Activated naive CD4-positive, alpha-beta T cell treated with anti-CD3 and anti-CD28 coated beads for 36 hours (primary cell): ENCODE measurements at places on chromosomes 12 and 14.

DNA sequence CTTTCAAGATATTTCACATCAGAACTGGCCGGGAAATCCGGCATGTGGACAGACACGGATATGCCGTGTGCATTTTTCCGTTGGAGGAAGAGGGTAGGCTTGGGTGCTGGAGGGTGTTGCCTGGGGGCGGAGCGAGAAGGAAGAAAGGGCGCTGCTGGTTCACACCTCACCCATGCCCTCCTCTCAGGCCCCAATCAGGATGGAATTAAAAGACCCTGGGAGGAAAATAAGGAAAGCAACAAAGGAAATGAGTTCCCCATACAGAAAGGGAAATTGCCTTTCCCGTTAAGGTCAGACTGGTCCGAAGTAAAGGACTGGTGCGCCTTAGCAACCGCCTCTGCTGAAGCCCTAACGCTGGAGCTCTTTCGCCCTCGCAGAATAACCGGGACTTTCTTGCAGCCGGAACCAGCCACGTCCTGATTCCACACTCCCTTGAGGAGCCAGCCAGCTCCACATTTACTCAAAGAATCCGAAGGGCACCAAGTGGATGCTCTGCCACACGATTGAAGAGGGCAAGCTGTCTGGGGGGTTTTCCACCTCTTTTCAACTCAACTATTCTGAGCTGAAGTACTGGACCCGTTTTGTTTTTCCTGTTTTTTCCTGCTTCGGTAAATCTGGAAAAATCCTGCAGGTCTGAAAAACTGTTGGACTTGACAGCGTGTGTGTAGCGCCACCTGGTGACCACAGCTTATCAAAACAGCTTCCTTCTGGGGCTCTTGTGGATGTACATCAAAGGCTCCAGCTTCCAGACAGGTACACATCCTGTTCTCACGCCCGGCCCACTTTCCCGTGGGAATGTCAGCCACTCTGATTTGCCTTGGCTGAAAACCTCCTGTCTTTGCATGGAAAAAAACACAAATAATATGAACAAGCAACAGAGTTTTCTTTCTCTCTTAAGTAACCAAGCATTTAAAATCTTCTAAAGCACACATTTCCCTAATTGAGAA, 37.6 kb upstream of the BCL2L14 start:
- peak; percentile 86 for DNase-seq

- no peak for DNase-seq
Measured at GRCh38 chr12:97536353-97536752, 73.7 kb downstream of the RMST start.

- DNase-seq = no peak
Measured at GRCh38 chr12:30026621-30027234, 243.0 kb upstream of the TMTC1 start.

DNA sequence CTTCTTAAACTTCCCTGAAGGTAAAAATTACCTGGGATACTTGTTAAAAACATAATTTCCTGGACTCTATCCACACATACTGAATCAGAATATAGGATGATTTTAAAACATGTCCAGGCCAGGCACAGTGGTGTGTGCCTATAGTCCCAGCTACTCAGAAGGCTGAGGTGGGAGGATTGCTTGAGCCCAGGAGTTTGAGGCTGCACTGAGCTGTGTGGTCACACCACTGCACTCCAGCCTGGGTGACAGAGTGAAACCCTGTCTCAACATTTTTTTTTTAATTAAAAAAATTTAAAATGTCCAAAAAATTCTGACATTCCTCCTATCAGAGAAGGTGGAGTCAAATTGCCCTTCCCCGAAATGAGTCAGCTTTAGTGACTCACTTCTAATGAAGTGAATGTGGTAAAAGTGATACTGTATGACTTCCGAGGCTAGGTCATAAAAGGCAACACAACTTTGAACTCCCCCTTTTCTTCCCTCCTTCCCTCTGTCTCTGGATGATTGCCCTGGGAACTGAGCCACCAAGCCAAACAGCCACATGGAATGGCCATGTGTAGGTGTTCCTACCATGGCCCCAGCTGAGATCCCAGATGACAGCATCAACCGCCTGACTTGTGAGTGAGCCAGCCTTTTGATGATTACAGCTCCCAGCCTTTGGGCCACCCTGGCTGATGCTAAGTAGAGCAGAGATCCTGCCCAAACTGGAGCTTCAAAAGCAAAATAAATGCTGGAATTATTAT, 36.3 kb downstream of the LIMA1 start:
- peak; percentile 56 for DNase-seq

DNA sequence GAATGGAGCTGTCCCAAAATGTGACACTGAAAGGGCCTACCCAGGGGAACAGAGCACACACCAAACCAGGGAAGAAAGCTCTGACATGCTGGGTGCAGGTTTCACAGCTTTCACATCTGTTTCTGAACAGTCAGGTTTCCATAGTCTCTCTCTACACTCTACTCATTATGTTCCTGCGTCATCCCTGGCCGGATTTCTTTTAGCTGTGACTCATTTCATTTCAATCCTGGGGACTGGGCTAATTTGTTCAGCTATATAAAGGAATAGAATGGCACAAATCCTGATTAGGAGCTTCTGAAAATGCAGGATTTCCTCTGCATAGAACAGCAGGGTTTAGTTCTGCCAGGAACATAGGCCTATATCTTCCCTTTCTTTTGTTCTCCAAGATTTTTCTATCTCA, 649.8 kb downstream of the RPS29 start:
- no peak for DNase-seq

GRCh38 chr12:28963554-28963953, 185.5 kb upstream of the FAR2 start:
- no peak for DNase-seq

GRCh38 chr12:57063991-57064685, 14.2 kb upstream of the MYO1A start:
- DNase-seq = peak; percentile 81

GRCh38 chr12:126772171-126772864, 1494.7 kb upstream of the TMEM132C start:
- peak; percentile 37 for DNase-seq

DNA sequence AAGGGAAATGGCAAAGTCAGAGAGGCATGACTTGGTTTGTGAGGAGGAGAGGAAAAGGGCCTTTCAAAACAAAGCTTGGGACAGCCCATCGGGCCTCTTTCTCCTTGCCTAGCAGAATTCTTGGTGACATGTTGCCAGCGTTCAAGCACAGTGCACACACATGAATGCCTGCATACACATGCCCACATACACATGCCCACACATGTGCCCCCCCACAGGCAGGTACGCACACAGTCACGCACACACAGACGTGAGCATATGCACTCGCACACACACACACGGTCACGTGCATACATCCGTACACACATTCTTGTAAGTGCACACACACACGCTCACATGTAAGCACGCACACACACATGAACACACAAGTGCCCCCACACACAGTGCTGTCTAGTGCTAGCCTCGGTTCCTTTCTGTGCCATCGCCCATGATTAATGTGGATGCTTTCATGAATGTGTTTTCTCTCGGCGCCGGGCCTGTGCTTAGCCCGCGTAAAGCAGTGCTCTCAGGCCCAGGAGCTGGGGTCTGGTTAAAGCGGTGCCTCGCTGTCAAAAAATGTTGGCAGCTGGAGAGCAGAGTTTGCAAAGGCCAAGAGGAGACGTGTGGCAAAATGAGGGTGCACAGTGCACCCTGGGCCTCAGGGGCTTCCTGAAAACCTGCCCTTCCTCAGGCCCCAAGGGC, 328.8 kb upstream of the DIO3 start:
- DNase-seq = no peak

GRCh38 chr12:50990147-50990727, 35.9 kb downstream of the SLC11A2 start:
- DNase-seq = no peak

GRCh38 chr12:101488469-101488868, 13.3 kb downstream of the SPIC start:
- no peak for DNase-seq

- DNase-seq = no peak
Measured at GRCh38 chr14:84209031-84209430, 1320.9 kb upstream of the FLRT2 start.

GRCh38 chr12:56461235-56462159, 6.9 kb upstream of the SPRYD4 start:
- DNase-seq = no peak

DNA sequence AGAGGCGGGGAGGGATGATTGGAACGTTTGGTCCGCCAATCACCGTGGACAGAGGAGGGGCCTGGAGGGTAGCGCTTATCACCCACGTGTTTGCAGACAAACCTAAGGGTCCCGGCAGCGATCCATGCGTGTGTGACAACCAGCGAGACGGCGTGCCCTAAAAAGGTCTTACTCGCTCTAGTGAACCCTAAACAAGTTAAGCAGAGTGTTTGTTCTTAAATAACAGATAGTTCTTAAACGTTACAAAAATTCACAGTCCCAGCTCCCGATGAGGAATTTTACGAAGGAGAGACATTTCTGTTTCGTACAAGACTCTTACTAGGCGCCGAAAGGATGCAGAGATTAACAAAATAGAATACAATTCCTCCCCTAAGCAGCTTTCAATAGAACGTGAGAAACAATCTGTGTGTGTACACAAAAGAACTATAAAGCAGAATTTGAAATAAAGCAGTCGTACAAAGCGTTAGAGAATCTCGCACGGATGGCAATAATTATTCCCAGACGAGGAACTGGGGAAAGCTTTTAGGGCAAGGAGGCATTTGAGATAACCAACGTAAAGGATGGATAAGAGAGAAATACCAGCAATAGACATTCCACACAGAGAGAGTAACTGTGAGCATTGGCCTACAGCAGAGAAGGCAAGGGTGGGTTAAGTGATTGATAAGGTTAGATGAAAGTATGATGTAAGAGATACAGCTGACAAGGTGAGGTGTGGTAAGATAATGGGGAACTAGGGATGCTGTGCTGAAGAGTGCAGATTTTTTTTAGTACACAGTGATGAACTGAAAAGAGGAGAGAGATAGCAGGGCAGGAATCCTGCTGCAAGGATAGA, 831 bp upstream of the RPS6KA5 start:
- DNase-seq = no peak

- DNase-seq = no peak
Measured at GRCh38 chr14:76312821-76313220, 63.1 kb upstream of the ESRRB start.

DNA sequence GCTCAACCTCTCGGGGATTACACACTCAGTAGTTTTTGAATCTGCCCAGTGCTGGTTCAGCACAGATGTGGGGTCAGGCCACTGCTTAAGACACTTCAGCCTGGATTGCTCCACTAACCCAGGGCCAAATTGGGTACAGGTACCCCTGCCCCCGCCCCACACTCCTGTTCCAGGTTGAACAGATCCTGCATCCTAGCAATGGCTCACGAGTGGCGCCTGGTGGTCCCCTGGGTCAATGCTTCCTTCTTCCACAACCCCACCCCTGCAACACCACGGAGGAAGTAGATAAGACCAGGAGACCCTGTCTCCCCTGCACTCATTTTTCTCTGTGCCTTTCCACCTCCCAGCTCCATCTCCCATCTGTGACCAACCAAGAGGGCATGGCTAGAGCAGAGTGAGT, 108.4 kb downstream of the ESRRB start:
- DNase-seq = no peak

GRCh38 chr14:85412756-85413155, 117.2 kb upstream of the FLRT2 start:
- no peak for DNase-seq

- no peak for DNase-seq
Measured at GRCh38 chr12:112971248-112971647, 7.1 kb upstream of the OAS2 start.

DNA sequence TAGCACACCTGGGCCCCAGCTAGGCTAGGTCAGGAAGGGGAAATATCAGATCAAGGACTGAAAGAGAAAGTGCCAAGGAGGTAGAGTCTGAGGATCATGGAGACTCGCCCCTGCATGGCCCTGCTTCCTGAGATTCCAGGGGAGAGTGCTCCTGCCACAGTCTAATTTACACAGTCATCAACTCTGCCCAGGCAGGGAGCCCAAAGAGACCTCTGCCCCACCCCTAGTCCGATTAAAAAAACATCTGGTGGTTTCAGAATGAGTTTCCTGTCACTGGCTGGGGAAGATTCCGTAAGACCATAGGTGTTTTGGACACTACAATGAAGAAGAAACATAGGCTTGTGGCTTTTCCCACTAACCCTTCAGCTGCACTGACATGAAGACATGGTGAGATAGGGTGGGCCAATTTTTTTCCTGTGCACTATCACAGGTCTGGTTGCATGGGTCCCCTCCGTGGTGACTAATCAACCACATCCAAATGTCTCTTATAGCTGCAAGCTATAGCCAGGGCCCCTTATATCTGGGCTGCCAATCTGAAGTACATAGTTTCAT, 31.5 kb upstream of the GZMB start:
- peak; percentile 55 for DNase-seq

- no peak for DNase-seq
Measured at GRCh38 chr12:54608769-54609168, 20.3 kb upstream of the PPP1R1A start.

DNA sequence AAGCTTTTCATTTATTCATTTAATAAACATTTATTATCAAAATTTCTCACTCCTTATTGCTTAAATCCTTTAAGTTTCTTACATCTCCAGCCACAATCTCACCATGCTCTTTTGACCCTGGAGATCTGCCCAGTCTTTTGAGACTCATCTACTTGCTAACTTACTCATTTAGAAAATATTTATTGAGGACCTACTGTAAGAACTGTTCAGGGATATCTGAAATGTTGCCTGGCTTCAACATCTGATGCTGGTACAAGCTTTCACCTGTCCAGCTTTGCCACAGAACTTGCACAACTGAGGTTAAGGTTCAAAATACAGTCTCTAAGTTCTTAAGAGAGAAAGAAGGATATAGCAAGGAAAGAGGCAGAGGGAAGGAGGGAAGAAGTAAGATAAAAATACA, 17.5 kb upstream of the GXYLT1 start:
- no peak for DNase-seq
